ENCODE measurements at places on chromosomes 2 and 18.

GRCh38 chr18:79069717-79070151 is 540 bp downstream of the ATP9B start:
- DNase-seq: no peak

- DNase-seq: no peak
Measured at GRCh38 chr18:50398947-50399346, 24.1 kb downstream of the SKA1 start.

- no peak for DNase-seq
Measured at GRCh38 chr18:9506046-9506792, 30.9 kb downstream of the RALBP1 start.

DNA sequence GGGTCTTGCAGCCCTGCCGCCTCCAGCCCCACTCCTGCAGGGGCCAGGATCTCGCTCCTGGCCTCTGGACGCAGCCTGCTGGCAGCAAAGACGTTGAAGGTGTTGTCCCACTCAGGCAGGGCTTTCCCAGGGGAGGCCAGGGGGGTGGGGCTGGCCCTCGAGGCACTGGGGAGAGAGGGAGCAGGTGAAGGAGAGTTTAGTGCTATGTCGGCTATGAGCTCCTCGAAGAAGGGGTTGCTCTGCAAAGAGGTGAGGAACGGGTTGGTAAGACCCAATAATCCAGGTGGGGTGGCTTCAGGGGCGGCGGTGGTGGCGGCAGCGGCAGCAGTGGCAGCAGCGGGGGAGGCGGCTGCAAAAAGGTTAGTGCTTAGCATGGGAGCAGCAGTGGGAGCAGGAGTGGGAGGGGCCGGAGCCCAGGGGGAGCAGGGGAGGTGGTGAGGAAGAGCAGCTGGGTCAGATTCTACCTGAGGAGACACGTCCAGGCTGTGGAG is 9.7 kb upstream of the SFXN5 start:
- DNase-seq: no peak

- DNase-seq: no peak
Measured at GRCh38 chr2:121196132-121196848, 88.7 kb downstream of the TFCP2L1 start.

DNA sequence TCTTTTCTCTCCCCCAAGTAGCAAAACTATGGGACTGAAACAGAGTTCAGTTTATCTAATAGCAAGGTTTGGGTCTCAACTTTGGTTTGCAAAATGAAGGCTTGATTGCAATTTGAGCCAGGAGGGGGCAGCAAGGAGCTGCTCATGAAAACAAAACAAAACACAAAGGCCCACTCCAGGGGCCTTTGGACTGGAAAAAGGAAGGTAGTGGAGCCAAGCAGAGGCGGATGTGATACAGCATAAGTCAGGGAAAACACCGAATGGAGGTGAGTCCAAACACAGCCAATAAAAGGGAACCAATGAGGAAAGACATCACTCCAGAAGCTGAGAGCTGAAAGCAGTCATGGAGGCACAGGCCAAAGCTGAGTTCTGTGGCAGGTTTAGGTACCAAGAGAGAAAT is 799.7 kb upstream of the ACVR2A start:
- DNase-seq: no peak

Data from stimulated activated CD4-positive, alpha-beta T cell treated with anti-CD3 and anti-CD28 coated beads, TNF-alpha, amount 100 ng/mL, for 1 hour (primary cell).